Calu3 (cell line): ENCODE measurements at places on chromosomes 11 and 22. TPM values are rescaled to one million over a fixed set of nuclear protein-coding genes. Genes with fewer than 3 reads are reported as not detected.

GRCh38 chr11:83661491-83662350 lies 375.6 kb upstream of the CCDC90B start:
- no peak for DNase-seq
- H3K27me3 ChIP-seq, result no peaks in the 10 kb centered on the region
- no peaks in the 10 kb centered on the region for H3K36me3 ChIP-seq
- no peak overlapping the region for H3K4me3 ChIP-seq

- H3K4me1 ChIP-seq, result no peaks in the 10 kb centered on the region
- H3K27me3 ChIP-seq, result no peaks in the 10 kb centered on the region
- no peak overlapping the region for H3K4me3 ChIP-seq
- DNase-seq, result no peak
- H3K27ac ChIP-seq, result no peak overlapping the region
- H3K36me3 ChIP-seq, result no peaks in the 10 kb centered on the region
Measured at GRCh38 chr22:17695986-17696385, 57.4 kb downstream of the BCL2L13 start.

DNA sequence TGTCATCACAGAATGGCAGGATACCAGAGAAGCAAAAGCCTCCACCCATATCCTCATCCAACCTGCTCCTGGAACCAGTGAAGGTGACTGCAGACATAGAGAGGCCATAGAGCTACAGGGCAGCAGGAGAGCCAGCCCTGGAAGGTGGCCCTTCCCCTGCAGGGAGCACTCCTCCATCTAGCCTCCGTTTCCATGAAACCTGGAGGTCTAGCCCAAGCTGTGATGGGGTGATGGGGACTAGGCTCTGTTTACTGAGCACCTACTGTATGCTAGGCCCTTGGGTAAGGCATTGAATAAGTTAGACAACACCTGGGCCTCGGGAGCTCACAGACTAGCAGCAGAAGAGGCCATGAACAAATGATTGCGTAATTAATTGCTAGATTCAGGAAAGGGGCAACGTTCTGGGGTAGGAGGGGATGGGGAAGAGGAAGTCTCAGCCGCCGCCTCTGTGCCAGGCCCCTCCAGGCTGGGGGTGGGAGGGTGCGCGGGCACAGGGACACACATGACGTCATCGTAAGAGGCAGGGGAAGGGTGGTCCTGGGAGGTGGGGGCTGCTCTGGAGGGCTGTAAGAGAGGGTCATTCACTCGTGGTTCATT lies 784 bp upstream of the SYNGR1 start:
- DNase-seq, result no peak
- peak overlapping the region; percentile 67 for H3K4me3 ChIP-seq
- H3K36me3 ChIP-seq, result peaks cover 15% of the 10 kb centered on the region
- peaks cover 8% of the 10 kb centered on the region for H3K4me1 ChIP-seq
- peak overlapping the region; percentile 36 for H3K27ac ChIP-seq

GRCh38 chr22:27405672-27406388 lies 395.7 kb downstream of the MN1 start:
- no peaks in the 10 kb centered on the region for H3K4me1 ChIP-seq
- DNase-seq, result peak; percentile 84
- no peak overlapping the region for H3K27ac ChIP-seq
- peaks cover 24% of the 10 kb centered on the region for H3K27me3 ChIP-seq
- no peaks in the 10 kb centered on the region for H3K36me3 ChIP-seq
- no peak overlapping the region for H3K4me3 ChIP-seq

DNA sequence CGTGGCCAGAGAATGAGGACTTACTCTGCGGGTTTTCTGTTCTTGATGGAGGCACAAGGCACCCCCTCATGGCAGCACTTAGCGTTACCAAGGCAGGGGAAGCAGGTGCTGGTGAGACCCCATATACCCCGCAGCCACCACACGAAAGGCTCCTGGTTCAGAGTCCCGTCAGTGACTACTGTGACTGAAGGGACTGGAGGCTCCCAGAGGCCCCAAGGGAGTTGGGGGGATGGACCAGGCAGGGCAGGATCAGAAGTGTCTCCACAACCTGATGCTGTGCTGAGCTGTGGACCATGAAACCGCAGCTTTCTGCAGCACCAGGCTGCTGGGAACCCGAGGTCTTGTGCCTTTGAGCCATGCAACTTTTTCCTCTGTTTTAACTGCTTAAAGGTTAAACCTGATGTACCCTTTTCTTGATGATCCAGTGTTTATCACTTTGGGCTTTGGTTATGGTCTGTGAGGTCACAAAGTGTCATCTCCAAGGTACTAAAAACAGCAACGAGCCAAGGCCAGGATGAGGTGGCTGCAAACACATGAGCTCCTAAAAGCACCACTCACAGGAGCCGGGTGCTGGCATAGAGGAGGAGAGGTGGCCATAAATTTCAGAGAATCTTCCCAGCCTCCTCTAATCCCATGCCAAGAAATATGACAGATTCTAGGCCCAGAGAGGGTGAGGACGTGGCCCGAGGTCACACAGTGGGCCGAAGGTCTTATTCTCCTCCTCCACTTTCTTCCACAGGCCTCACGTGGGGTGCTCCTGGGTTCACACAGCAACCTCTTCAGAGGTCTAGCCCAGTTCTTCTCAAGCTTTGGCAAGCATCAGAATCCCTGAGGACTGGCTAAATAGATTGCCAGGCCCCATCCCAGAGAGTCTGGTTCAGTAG lies 4.2 kb upstream of the LRRC32 start:
- no peaks in the 10 kb centered on the region for H3K36me3 ChIP-seq
- H3K4me1 ChIP-seq, result no peaks in the 10 kb centered on the region
- no peak for DNase-seq
- H3K4me3 ChIP-seq, result no peak overlapping the region

- no peak for DNase-seq
- no peaks in the 10 kb centered on the region for H3K27me3 ChIP-seq
- no peaks in the 10 kb centered on the region for H3K4me1 ChIP-seq
- H3K36me3 ChIP-seq, result no peaks in the 10 kb centered on the region
Measured at GRCh38 chr11:124656774-124657630, 16.5 kb downstream of the SIAE start.

- peaks cover 54% of the 10 kb centered on the region for H3K4me1 ChIP-seq
- peak; percentile 35 for DNase-seq
- H3K27ac ChIP-seq, result peak overlapping the region; percentile 86
- no peak overlapping the region for H3K4me3 ChIP-seq
Measured at GRCh38 chr11:120304526-120304925, 20.6 kb upstream of the TLCD5 start.

DNA sequence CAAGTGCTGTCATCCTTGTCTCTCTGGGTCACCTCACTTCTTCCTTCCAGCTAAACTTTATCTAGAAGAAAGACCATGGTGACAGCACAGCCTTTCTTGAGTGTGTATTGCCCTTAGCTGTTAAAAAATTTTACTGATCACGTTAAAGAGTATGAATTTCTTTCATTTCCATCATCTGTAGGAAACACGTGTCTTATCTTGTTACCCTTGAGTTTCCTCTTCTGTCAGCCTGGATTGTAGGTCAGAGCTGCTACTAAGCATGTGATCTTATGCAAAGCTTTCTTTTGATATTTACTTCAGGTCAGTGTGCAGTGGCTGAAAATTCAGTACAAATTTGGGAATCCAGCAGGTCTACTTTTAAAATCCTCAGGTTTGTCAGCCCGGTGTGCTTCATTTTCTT lies 512.2 kb upstream of the ARHGAP42 start:
- no peaks in the 10 kb centered on the region for H3K4me1 ChIP-seq
- H3K27ac ChIP-seq, result no peak overlapping the region
- peaks cover 13% of the 10 kb centered on the region for H3K27me3 ChIP-seq
- no peak overlapping the region for H3K4me3 ChIP-seq
- no peak for DNase-seq
- no peaks in the 10 kb centered on the region for H3K36me3 ChIP-seq

GRCh38 chr11:46238967-46239800 lies 38.3 kb upstream of the CREB3L1 start:
- H3K36me3 ChIP-seq, result peaks cover 23% of the 10 kb centered on the region
- peaks cover 33% of the 10 kb centered on the region for H3K4me1 ChIP-seq
- H3K27me3 ChIP-seq, result peaks cover 40% of the 10 kb centered on the region
- peak; percentile 88 for DNase-seq

DNA sequence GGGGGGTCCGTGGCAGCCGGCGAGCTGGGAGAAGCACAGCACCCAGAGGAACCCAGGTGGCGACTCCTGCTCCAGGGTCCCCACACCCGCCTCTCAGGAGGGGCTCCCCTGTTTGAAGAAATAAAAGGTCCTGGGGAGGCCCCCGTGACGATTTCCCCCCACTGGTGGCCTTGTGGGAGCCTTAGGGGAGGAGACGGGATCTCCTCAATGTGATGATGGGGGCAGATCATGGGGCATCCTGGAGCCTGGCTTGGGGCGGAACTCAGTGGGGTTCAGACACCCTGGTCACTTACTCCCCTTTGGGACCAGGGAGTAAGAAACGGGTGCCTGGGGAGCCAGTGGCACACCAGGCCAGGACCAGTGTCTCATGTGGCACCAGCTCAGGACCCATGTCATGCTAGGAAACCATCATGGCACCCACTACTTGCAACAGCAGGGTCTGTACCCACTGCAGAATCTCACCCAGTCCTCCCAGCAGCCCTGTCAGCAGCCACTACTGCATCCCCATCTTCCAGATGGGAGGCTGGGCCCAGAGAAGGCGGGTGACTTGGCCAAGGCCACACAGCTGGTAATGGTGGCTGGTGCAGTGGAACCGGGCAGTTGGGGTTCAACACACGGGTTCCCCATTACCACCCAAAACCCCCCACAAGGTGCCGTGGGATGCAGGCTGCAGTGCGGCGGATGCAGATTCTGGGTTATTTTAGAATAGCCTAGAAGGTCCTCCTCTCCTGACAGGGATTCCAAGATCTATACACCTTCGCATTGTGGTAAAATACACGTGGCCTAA lies 130.7 kb downstream of the CTTN start:
- peaks cover 7% of the 10 kb centered on the region for H3K4me1 ChIP-seq
- no peak for DNase-seq
- no peak overlapping the region for H3K27ac ChIP-seq
- H3K27me3 ChIP-seq, result no peaks in the 10 kb centered on the region
- no peaks in the 10 kb centered on the region for H3K36me3 ChIP-seq
- no peak overlapping the region for H3K4me3 ChIP-seq

DNA sequence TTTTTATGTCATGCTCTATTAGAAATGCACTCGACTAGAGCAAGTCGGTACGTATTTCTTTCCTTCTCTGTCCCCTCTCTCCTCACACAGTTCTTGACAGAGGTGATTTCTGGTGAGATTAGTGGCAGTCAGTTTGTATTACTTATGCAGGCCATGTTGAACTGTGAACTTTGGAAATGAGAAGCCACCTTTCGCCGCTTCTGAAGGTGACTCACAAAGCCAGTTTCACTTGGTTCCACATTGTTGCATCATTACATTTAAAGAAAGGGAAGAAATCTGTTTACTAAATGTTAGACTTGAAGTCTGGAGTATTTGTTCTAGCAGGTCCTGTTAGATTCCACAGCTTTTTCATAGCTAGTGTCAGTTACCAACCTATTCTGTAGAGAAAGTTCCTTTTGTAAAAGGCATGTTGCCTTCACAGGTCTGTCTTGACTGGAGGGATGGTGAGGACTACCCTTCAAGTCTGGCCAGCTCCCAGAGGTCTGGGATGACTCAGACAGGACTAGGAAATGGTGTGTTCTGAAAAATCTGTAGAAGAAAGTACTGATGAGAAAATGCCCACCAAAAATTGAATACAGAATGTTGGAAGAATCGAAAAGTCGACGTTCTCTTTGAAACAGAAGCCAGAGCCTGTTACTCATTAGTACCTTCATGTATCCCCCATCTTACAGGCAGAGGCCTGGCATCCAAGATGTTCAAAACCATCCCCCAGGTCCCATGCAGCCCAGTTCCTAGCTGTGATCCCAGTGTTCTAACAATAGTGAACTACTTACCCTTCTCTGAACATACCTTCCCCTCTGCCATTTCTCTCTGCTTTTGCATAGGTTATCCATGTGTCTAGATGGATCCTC lies 181.4 kb downstream of the DBX1 start:
- peak overlapping the region; percentile 51 for H3K4me3 ChIP-seq
- peak overlapping the region; percentile 98 for H3K27ac ChIP-seq
- H3K4me1 ChIP-seq, result peaks cover 59% of the 10 kb centered on the region

GRCh38 chr11:34730544-34731295 lies 109.8 kb downstream of the EHF start:
- peak; percentile 16 for DNase-seq
- no peak overlapping the region for H3K27ac ChIP-seq
- H3K4me3 ChIP-seq, result no peak overlapping the region
- H3K27me3 ChIP-seq, result no peaks in the 10 kb centered on the region
- H3K36me3 ChIP-seq, result no peaks in the 10 kb centered on the region
- H3K4me1 ChIP-seq, result peaks cover 25% of the 10 kb centered on the region

DNA sequence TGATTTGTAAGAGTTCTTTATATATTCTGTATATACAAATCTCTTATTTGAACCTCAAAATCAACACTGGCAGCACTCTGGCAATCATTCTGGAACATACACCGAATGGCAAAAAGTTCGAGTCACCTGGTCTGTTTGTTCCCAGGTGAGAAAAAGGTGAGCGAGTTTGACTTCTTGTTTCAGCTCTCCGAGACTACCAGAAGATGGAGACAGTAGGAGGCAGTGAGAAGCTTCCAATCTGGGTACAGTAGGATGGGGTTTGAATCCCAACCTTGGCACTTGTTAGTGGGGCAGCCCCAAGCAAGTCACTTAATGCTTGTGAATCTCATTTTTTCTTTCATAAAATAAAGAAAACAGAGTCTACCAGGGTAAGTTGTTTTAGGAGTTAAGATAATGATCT lies 76.4 kb downstream of the C2CD3 start:
- no peaks in the 10 kb centered on the region for H3K36me3 ChIP-seq
- no peak overlapping the region for H3K4me3 ChIP-seq
- no peak for DNase-seq
- H3K27ac ChIP-seq, result no peak overlapping the region

DNA sequence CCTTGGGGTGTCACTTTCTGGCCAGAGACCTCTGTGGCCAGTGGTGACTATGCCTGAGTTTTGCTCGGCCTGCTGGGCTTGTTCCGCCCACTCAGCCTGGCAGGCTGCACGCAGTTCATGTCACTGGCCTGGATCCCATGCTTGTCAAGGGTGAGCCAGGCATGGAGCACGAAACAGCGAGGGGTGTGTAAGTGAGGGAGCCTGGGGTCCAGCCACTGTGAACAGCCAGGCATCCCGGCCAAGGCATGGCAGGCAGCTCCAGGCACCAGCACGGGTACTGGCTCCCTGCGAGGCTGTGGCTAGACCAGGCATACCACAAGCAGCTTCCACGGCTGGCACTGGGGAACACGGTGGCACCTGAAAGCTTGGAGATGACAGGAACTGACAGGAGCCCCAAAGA lies 214.3 kb downstream of the LRRC4C start:
- H3K27ac ChIP-seq, result no peak overlapping the region
- no peaks in the 10 kb centered on the region for H3K27me3 ChIP-seq

GRCh38 chr11:15714641-15715399 lies 600.1 kb downstream of the INSC start:
- H3K4me3 ChIP-seq, result no peak overlapping the region
- H3K4me1 ChIP-seq, result no peaks in the 10 kb centered on the region
- DNase-seq, result no peak
- H3K36me3 ChIP-seq, result no peaks in the 10 kb centered on the region
- no peak overlapping the region for H3K27ac ChIP-seq
- peaks cover 26% of the 10 kb centered on the region for H3K27me3 ChIP-seq

- H3K36me3 ChIP-seq, result no peaks in the 10 kb centered on the region
- H3K27me3 ChIP-seq, result no peaks in the 10 kb centered on the region
- DNase-seq, result no peak
- H3K4me3 ChIP-seq, result no peak overlapping the region
- H3K27ac ChIP-seq, result no peak overlapping the region
- no peaks in the 10 kb centered on the region for H3K4me1 ChIP-seq
Measured at GRCh38 chr11:43071338-43071737, 240.5 kb upstream of the API5 start.

Gene FEN1
- 72.4 TPM in 2 replicates for total RNA-seq

Gene KCNC1
- 0.10 and 0.26 TPM in 2 replicates for total RNA-seq

Gene PDE2A
- total RNA-seq, result 1.1 and 4.3 TPM in 2 replicates

Gene AMPD3
- 2.1 and 3.1 TPM in 2 replicates for total RNA-seq

Gene CABP4
- total RNA-seq, result 24.8 and 25.4 TPM in 2 replicates

Gene CECR2
- 0.09 and 0.15 TPM in 2 replicates for total RNA-seq

Gene MRGPRX3
- total RNA-seq, result not detected in 2 replicates

Gene OR52I1
- not detected in 2 replicates for total RNA-seq

Gene ASRGL1
- total RNA-seq, result 30.3 and 38.7 TPM in 2 replicates

Gene HINFP
- total RNA-seq, result 21.8 and 22.6 TPM in 2 replicates

Gene PACSIN3
- 22.1 and 26.5 TPM in 2 replicates for total RNA-seq
